GM12891 (cell line): ENCODE measurements at places on chromosomes 4 and X.

GRCh38 chr4:6191448-6192130, 8.8 kb downstream of the JAKMIP1 start:
- no peak for DNase-seq

DNA sequence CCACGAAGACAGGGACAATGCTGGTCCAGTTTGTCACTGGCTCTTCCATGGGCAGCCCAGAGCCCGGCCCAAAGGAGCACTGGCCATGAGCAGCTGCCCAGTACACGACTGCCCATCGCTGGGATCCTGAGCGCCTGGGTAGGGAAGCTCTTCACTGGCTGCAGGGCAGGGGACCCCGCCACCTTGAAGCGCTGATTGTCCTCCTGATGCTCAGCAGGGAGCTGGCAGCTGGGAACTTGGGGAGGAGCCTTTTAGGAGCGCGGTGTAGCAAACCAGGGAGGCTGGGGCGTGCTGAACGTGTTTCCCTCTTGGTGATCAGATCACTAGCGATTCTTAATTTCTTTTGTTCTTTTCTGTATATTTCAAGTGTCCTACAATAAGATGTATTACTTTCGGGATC, 1.8 kb downstream of the L1CAM start:
- no peak for DNase-seq

DNA sequence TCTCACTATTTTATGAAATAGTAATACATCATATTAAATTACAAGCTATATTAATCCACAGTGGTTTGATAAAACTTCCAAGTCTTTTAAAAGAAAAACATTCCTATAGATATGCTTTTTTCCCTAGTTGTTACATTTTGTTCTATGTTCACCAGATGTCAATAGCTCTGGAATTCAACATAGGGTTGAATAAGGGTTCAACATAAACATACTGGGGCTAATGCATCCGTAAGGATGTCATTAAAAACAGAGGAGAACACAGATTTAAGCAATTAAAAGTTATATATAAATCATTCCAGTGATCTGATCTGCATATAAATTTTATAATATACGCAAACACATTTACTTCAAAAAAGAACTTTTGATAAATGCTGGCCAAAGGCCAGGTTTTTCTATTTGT, 32.5 kb downstream of the SULT1B1 start:
- no peak for DNase-seq

DNA sequence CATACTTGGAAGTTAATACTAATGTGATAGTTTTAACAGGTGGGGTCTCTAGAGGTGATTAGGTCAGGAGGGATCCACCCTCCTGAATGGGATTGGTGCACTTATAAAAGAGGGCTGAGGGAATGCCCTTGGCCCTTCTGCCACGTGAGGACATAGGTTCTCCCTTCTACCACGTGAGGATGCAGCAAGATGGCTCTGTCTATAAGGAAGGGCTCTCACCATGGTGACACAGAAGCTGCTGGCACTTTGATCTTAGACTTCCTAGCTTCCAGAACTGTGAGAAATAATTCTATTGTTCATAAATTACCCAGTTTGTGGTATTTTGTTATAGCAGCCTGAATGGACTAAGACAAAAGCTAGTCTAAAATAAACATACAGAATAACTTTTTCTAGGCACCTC, 1.0 kb downstream of the AADAT start:
- DNase-seq, result no peak

- no peak for DNase-seq
These were observed 653 bp downstream of the BEX1 start for GRCh38 chrX:103063191-103063845.

GRCh38 chrX:122546269-122546668, 637.8 kb upstream of the GRIA3 start:
- no peak for DNase-seq

GRCh38 chr4:77092975-77093374, 17.2 kb upstream of the CCNI start:
- DNase-seq, result no peak

DNA sequence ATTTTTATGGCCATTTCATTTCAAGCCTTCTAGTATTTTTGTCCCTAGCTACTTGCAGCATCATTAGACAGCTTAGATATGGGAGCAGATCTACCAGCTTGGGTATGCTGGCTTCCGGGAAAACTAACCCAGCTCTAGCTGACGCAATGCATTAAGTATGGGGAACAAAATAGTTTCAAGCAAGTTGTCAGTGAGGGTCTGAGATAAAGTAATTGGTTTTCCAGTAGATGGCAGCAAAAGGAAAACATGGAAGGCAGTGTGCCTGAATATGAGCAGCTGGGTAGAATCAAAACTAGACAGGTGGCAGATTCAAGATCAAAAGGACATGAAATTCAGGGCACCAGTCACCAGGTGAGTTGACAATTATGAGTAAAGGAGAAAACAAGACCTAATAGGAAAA, 340.9 kb upstream of the CTSO start:
- DNase-seq, result no peak

DNA sequence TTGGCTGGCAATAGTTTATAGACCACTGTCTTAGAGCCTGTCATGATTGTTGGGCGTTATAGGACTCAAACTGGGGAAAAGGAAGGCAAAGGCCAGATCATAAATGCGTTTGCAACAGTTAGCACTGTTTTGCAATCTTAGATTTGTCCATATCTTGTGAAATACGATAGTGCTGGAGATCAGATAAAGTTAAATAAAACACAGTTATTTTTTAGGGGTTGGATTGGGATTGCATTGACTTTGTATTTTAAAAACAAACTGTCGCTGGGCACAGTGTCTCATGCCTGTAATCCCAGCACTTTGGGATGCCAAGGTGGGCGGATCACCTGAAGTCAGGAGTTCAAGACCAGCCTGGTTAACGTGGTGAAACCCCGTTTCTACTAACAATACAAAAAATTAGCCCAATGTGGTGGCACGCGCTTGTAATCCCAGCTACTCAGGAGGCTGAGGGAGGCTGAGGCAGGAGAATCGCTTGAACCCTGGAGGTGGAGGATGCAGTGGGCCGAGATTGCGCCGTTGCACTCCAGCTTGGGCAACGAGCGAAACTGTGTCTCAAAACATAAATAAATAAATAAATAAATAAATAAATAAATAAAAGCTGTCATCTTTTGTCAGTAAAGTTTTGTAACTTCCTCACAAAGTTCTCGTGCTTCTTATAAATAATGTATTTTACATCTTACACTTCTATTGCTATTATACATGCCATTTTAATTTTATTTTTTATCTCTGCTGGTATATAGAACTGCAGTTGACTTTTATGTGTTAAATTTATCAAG, 117.2 kb downstream of the KDM6A start:
- DNase-seq, result no peak

DNA sequence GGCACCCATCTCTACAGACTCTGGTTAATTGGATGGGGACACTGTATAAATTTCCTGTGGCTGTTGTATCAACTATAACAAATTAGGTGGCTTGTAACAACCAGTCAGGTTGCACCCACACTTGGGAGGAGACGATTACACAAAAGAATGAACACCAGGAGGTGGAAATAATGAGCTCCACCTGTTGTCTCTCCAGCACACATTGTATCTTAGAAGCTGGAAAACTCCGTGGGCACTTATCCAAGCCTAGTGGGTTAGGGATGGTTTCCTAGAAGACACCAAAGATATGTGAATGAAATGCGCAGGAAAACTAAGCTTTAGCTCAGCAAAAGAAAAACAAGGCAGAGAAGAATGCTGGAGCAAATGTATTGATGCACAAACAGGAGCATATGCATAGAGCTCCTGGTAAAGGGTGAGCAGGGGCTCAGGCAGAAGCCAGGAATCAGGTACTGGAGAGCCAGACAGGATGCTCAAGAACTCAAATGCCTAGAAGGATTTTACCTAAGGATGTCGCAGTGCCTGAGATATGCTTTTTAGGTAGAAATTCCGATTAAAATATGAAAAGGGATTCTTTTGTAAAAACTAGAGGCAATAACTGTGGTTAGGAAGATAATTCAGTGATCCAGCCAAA, 111.7 kb downstream of the GALNTL6 start:
- DNase-seq, result no peak

GRCh38 chr4:15868111-15868510, 70.4 kb downstream of the FGFBP1 start:
- DNase-seq, result no peak

- DNase-seq, result no peak
These were observed 36.1 kb upstream of the CORIN start for GRCh38 chr4:47873877-47874541.

GRCh38 chrX:21225643-21226042, 148.6 kb upstream of the CNKSR2 start:
- DNase-seq, result no peak

DNA sequence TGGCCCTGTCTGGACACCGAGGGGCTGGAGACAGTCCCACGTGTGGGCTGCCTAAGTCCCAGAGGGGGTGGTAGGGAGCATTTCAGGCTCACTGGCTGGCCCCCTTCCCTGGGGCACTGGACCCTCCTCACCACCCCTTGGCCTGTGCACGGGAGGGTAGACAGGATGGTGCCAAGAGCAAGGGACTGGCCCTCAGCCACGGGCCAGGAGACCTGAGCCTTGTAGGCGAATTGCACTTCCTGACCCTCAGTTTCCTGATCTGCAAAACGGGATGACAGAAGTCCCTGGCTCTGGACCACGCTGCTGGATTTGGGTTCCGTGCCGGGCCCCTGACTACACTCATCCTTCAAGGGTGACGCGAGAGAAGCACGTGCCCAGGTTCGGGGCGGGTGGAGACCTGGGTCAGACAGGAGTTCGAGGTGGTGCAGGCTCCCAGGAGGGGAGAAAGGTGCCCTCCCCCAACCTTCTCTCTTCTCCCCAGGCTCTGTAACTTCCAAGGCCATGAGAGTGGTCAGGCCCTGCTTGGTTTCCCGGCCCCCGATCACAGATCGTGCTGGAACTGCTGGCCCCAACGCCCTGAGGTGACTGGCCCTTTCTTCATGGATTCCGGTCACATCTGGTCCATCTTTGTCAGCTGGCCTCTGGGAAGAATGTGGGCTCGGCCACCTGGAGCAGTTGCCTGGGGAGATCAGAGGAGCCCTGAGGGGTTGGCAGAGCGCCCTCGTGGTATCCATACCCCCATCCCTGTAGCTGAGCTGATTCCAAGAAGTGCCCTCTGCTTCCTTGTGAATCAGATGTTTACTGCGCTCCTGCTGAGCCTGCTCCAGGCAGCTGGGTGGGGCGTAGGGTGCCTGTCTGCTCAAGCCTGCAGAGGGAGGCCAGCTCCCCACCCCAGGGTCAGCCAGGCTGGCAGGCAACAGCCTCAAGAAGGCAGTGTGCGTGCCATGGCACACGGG, 3.3 kb downstream of the SH3BP2 start:
- no peak for DNase-seq

DNA sequence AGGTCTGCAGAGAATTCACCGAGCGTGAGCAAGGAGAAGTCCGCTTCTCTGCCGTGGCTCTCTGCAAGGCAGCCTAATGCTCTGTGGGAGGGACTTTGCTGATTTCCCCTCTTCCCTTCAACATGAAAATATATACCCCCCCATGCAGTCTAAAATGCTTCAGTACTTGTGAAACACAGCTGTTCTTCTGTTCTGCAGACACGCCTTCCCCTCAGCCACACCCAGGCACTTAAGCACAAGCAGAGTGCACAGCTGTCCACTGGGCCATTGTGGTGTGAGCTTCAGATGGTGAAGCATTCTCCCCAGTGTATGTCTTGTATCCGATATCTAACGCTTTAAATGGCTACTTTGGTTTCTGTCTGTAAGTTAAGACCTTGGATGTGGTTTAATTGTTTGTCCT, 11.3 kb downstream of the UCHL1 start:
- no peak for DNase-seq

GRCh38 chr4:48432017-48432416, 51.1 kb upstream of the SLC10A4 start:
- no peak for DNase-seq

- no peak for DNase-seq
These were observed 12.4 kb downstream of the SHROOM3 start for GRCh38 chr4:76447393-76447851.

DNA sequence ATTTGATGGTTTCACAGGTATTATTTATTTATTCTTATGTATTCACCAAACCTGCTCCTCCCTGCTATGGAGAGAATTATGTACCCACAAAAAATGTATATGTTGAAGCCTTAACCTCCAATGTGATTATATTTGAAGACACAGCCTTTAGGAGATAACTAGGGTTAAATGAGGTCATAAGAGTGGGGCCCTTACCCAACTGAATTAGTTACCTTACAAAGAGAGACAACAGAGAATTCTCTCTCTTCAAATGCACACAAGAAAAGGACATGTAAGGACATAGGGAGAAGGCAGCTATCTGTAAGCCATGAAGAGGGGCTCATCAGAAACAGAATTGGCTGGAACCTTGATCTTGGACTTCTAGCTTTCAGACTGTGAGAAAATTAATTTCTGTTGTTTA, 44.0 kb downstream of the ZGRF1 start:
- no peak for DNase-seq

- DNase-seq, result peak; percentile 46
These were observed 4.3 kb upstream of the TLR6 start for GRCh38 chr4:38860788-38861424.

- DNase-seq, result no peak
These were observed 81.2 kb downstream of the CBR4 start for GRCh38 chr4:168928875-168929274.

GRCh38 chr4:1337951-1338751, 8.9 kb upstream of the UVSSA start:
- no peak for DNase-seq

- no peak for DNase-seq
These were observed 77.4 kb upstream of the BMPR1B start for GRCh38 chr4:94680176-94680862.

DNA sequence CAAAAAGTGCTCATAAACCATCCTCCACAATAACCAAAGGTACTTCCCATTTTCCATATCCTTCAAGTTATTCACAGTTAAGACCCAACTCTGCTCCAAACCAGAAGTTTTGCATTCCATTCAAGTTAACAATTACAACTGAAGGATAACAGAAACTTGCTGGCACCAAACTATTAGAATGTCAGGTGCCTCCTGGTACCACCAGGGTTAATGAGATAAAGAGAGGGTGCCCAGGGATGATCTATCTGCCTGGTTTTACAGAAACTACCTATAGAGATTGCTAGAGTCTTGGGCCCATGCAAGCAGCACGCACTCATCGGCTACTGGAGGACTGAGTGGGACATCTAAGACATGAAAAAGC, 114.6 kb downstream of the RBM47 start:
- no peak for DNase-seq

DNA sequence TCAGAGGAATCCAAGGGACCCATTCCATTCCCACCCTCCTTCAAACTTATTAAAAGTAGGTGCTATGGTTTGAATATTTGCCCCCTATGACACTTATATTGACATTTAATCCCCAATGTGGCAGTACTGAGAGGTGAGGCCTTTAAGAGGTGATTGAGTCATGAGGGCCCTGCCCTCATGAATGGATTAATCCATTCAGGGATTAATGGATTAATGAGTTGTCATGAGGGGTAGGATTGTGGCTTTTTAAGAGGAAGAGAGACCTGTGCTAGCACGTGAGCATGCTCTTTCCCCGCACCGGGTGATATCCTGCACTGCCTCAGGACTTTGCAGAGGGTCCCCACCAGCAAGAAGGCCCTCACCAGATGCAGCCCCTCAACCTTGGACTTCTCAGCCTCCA, 50.1 kb downstream of the IRF2 start:
- DNase-seq, result no peak
